ENCODE measurements at places on chromosomes 16 and 17.

- DNase-seq, result no peak
These were observed 12.9 kb upstream of the CMIP start for GRCh38 chr16:81431554-81432353.

GRCh38 chr16:83110269-83110668, 483.5 kb downstream of the CDH13 start:
- DNase-seq, result no peak

DNA sequence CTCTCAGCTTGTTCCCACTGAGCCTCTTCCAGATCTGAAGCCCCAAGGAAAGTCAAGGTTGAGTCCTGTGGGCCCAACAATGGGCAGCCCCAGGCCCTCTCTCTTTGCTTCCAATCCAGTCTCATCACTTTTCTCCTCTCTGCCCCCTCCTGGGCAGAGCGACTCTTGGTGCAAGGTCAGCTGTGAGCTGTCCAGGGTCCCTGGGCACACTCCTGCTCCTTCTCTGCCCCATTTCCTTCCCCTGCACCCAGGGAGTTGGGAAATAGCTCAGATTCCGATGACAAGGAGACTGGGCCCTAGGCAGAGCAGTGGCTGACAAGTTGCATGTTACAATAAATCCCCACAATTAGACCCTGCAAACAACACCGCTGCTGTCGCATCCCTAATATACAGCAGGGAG, 16.1 kb upstream of the CRHR1 start:
- DNase-seq, result no peak

GRCh38 chr16:74984194-74984528, 762 bp downstream of the WDR59 start:
- DNase-seq, result no peak

GRCh38 chr16:66408163-66409048, 18.7 kb upstream of the BEAN1 start:
- DNase-seq, result no peak

GRCh38 chr16:31714903-31715504, 158.6 kb upstream of the ZNF267 start:
- DNase-seq, result no peak

DNA sequence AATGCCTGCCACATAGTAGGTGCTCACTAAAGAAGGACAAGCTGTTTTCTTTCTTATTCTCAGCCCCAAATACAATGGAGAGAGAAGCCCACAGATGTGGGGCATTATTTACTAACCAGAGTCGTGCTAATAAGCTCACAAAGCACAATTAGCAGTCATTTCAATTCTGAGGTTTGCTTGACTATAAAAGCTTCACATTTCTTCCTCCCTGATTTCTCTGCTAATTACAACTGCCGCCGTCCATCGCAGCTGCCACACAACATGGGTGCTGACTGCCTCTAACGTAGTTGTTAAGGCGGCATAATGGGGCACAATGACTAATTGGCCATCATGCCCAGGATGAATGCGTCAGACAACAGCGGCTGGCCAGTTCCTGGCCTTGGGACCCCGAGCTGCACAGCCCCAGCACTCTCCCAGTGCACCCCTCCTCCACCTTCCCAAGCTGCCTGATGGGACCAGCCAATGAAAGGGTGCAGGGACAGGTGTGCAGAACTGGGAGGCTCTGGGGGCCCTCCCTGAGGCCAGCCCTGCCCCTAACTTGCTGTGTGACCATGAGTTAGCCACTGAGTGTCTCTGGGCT, 109.2 kb downstream of the CCT6B start:
- DNase-seq, result no peak

- no peak for DNase-seq
These were observed 275.3 kb downstream of the PARN start for GRCh38 chr16:14354561-14355351.

GRCh38 chr17:66214884-66215528, 14.2 kb downstream of the APOH start:
- no peak for DNase-seq

GRCh38 chr17:1829592-1830257, at the start of the genes RPA1 and SMYD4:
TSS of gene RPA1 (plus strand) at chr17:1830005. CDS start at chr17:1830094, 89 bp downstream.
TSS of gene SMYD4 (minus strand) at chr17:1829902. CDS start at chr17:1827994, 1,908 bp downstream.
- peak; percentile 73 for DNase-seq

- no peak for DNase-seq
These were observed 191.7 kb downstream of the IRF8 start for GRCh38 chr16:86090461-86091170.

- no peak for DNase-seq
These were observed 234.9 kb upstream of the CIBAR2 start for GRCh38 chr16:85347213-85347591.
